A549 treated with DMSO at 1 μM for 4 hours (cell line): ENCODE measurements at places on chromosomes 12 and 14. TPM values are rescaled to one million over a fixed set of nuclear protein-coding genes. Genes with fewer than 3 reads are reported as not detected.

The CACNA1C gene
- total RNA-seq = 0.02 to 0.06 TPM in 2 of 5 replicates, not detected in the others

The C12orf56 gene
- 0.10 to 0.13 TPM in 2 of 5 replicates, not detected in the others for total RNA-seq

The SLC7A7 gene
- 9.8 to 19.1 TPM (median 12.0 TPM) in 5 replicates for total RNA-seq

The CINP gene
- 55.3 to 61.7 TPM (median 57.3 TPM) in 5 replicates for total RNA-seq

The PRB2 gene
- not detected in 5 replicates for total RNA-seq

The LRTM2 gene
- 0.08 to 0.18 TPM in 2 of 5 replicates, not detected in the others for total RNA-seq

The BCL11B gene
- total RNA-seq = 0.18 to 0.32 TPM (median 0.28 TPM) in 5 replicates

The NPFF gene
- 0.17 TPM in 1 of 5 replicates, not detected in the others for total RNA-seq

The TRHDE gene
- 0.09 to 0.34 TPM (median 0.18 TPM) in 5 replicates for total RNA-seq

The ACSS3 gene
- 0.03 to 0.07 TPM in 2 of 5 replicates, not detected in the others for total RNA-seq

The ERO1A gene
- total RNA-seq = 43.4 to 66.8 TPM (median 57.2 TPM) in 5 replicates

The DPF3 gene
- 0.17 to 0.63 TPM (median 0.21 TPM) in 5 replicates for total RNA-seq

The CCND2 gene
- total RNA-seq = 0.01 TPM in 1 of 5 replicates, not detected in the others

The PAPLN gene
- 6.5 to 10.9 TPM (median 9.9 TPM) in 5 replicates for total RNA-seq

The ZFYVE1 gene
- total RNA-seq = 9.3 to 11.2 TPM (median 11.0 TPM) in 5 replicates

The FZD10 gene
- total RNA-seq = not detected in 5 replicates

The GRIP1 gene
- 2.1 to 3.3 TPM (median 2.8 TPM) in 5 replicates for total RNA-seq

The NELL2 gene
- 0.07 to 0.13 TPM (median 0.09 TPM) in 3 of 5 replicates, not detected in the others for total RNA-seq

The LMNTD1 gene
- not detected in 5 replicates for total RNA-seq

The PROX2 gene
- not detected in 5 replicates for total RNA-seq

The KRT82 gene
- total RNA-seq = not detected in 5 replicates

The GMFB gene
- 33.4 to 64.2 TPM (median 43.8 TPM) in 5 replicates for total RNA-seq

The UNG gene
- total RNA-seq = 86.8 to 94.6 TPM (median 88.4 TPM) in 5 replicates

The VRTN gene
- not detected in 5 replicates for total RNA-seq

The FAR2 gene
- total RNA-seq = not detected in 5 replicates

The AICDA gene
- total RNA-seq = 0.03 to 0.26 TPM (median 0.05 TPM) in 5 replicates

The CCDC38 gene
- 0.09 to 0.24 TPM (median 0.19 TPM) in 4 of 5 replicates, not detected in the other for total RNA-seq

The CCDC59 gene
- total RNA-seq = 54.0 to 64.6 TPM (median 56.9 TPM) in 5 replicates

The EFS gene
- total RNA-seq = not detected in 5 replicates

The ART4 gene
- not detected in 5 replicates for total RNA-seq
